Right ventricle myocardium superior (tissue), 1 donor: ENCODE measurements at places on chromosomes 5 and 9. TPM values are rescaled to one million over a fixed set of nuclear protein-coding genes. Genes with fewer than 3 reads are reported as not detected.

DNA sequence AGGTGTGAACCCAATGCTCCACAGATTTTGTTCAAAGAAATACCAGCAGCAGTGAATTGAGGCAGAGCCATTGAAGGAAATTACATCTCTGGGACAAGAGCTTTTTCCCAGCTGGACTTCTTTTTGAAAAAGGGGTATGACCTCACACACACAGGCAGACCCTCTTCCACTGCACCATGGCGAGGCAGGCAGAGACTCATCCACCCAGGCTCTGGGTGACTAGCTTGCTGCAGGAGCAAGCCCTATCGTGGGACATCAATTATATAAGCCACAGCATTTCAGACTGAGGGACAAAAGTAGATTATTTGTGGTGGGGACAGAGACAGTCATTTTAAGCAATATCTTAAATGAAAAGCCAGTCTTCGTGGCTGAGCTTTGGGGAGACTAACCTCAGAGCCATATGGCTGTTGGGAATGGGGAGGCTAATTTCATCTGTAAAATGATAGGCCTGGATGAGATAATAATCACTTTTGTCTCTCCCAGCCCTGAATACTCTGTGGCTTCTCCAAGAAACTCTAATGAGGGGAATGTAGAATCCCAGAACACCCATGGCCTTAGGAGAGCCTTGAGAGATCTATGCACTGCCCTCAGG, 113.1 kb upstream of the TNC start:
- DNase-seq, result no peak

GRCh38 chr9:68852941-68853340, 147.9 kb downstream of the PIP5K1B start:
- DNase-seq, result no peak

DNA sequence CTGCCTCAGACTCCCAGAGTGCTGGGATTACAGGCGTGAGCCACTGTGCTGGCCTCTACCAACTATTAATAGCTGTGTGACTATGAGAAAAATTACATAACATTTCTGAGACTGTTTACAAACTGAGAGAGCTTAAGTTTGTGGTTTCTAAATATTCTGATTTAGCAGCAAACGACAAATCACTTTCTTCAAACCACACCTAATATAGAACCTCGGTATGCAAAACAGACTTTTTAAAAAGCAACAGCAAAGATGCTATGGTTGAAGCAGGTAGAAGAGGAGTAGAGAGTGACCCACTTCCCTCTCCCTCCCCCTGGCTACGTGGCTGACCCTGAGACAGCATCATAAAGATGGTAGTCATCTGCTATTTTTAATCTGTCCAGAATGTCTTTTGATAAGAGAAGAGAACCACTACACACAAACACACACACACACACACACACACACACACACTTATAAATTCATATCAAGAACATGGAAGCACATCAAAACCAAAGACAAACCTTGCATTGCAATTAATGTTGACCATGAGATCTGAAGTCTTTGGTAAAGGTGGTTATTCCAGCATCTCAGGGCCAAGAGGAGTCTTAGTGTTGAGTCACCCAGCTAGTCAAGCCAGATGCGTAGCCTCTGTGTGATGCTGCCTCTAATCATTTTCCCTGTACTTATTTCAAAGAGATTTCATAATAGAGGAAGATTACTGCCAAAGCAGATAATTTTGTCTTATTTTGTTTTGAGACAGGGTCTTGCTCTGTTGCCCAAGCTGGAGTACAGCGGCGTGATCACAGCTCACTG, 58.1 kb upstream of the TMEM215 start:
- DNase-seq, result no peak

DNA sequence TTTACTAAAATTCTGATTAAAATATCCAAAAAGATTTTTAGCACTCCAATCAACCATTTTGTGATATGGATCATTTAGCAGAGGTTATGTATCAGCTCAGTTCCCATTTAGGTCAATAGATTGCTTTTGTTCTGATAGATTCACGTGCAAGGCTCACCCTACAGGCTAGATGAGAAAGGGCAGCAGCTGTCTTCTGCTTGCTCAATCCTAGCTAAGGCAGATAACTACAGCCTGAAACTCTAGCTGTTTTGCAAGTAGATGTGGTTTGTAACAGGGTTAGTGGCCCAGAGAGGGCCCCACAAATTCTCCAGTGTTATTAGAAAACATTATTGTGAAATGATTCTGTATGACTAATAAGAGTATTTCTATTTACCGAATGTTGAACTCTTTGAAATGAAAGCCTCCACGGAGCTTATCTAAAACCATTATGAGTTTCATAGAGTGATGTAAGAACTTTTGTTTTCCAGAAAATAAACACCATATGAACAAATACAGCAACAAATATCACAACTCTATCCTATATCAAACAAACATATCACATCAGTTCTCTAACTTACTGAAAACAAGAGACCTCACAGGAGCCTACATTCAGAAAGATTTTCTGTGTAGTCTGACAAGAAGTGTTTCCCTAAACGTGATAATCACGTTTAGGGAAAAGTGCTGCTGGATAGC, 841.9 kb upstream of the ACO1 start:
- no peak for DNase-seq

DNA sequence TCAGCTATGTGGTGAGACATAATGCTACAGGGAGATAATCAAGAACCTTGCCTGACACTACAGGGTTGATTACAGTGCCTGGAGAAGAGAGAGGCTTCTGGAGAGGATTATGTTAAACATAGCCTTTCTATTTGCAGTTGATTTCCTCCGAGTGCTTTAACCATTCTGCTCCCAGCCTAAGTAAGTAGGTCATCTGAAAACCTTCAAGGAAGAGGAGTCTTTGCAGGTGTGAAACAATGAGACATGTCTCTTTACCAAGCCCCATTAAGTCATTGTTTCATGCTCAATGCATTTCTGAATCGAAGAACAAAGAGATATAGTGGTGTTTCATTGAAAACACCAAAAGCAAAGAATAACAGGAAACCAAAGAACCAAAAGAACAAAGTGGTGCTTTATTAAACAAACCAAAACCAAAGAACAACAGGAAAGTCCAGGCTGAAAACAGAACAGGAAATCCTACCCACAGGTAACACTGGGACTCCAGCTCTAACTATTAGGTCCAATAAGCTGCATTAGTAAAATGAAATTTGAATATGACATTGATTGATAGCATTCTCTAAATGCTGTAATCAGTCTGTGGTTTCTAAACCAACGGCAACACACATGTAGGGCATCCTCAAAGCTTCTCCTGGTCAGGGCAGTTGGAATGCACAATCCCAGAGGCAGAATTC, 113.3 kb upstream of the SPATA31D4 start:
- DNase-seq, result no peak

GRCh38 chr5:149799965-149800516, 69.9 kb downstream of the PPARGC1B start:
- no peak for DNase-seq

DNA sequence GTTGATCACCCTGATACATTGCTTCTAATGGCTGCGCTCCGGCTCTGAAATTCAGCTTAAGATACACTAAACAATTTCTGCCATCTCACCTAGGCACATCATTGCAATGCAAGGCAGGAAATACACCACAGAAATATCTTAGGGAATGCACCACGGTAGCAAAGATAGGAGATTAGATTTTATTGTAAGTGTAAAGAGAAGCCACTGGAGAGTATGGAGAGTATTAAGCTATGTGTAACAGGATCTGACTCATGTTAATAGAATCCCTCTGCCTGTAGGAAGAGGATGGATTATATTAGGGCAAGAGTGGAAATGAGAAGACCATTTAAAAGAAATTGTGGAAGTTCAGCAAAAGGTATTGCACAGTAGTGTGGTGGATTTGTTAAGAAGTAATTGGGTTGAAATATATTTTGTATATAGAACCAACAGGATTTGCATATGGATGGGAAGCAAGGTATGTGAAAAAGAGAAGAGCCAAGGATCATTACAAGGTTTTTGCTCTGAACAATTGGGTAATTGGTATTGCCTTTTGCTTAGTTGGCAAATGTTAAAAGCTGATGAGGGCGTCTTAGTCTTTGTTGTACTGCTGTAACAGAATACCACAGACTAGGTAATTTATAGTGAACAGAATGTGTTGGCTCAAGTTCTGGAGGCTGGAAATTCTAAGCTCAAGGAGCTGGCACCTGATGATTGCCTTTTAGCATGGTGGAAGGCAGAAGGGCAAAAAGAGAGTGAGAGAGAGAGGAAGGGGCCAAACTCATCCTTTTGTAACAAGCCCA, 636.1 kb downstream of the PSAT1 start:
- DNase-seq, result no peak

GRCh38 chr9:128727640-128728248, 3.8 kb upstream of the ZDHHC12 start:
- no peak for DNase-seq

DNA sequence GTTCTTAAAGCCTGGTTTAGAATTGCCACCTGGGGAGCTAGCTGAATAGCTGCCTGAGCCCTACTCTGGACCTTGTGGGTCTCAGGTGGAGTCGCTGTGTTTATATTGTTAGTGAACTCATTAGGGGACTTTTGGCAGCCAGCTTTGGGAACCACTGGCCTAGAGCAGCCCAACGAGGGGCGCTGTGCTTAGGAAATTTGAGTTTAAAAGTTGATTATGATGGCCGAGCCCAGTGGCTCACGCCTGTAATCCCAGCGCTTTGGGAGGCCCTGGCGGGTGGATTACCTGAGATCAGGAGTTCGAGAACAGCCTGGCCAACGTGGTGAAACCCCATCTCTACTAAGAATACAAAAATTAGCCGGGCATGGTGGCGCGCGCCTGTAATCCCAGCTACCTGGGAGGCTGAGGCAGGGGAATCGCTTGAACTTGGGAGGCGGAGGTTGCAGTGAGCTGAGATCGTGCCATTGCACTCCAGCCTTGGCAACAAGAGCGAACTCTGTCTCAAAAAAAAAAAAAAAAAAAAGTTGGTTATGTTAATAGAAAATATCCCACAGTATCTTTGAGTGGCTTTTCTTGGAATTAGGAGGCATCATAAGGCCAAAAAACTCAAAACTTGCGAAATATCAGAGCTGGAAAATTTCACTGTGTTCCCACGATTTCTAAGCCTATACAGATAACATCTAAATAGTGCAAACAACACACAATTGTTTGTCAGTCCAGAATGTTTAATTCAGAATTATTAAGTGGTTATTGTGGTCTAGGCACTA, 809 bp downstream of the MCCC2 start:
- no peak for DNase-seq

Gene EGFLAM
- total RNA-seq, result 9.1 TPM
